ENCODE measurements at places on chromosomes 4 and X.

DNA sequence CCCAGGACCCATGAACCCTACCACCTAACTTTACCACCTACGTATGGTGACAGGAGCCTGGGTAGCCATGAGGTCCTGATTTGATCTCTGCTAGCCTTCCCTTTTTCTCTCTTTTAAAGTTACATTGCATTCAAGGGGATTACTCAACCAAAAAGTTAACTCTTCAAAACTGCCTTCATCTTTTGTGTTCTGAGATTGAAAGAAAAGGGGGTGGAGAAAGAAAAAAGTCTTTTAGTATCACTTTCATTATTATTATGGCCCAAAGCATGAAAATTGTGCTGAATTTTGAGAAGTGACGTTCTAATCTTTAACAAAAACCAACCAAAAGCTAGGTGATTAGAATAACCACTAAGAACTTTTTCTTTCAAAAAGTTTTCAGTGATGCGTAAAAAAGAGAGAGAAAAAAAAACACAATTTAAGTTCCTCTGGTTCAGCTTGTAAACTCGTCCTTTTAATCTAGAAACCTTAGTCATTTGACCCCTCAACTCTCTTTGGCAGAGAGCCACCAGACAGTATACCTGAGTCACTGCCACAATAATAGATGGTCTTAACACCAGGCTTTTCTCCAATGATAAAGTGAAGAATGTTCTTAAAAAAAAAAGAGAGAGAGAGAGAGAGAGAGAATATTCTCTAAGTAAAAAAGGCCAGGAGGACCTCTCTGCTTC lies 347.4 kb upstream of the FGF13 start:
- no peak for DNase-seq

- DNase-seq = no peak
Observed at GRCh38 chr4:20617678-20618396, 82.4 kb upstream of the PACRGL start.

DNA sequence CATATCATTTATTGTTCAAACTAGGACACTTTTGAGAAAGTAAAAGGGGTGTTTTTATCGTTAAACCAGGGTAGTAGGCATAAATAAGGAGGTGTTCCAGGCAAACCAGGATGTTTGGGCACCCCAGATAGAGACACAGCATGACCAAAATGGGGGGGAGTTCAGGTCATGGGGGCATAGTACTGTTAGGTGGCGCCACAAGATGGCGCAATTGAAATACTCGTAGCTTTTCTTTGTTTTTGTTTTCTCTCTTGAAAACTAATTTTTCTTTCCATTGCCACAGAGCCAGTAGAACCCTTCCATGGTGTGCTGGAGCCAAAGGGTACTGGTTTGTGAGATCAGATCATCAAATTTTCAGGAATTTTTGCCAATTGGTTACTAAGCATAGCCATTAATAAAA lies 283.4 kb downstream of the BCOR start:
- no peak for DNase-seq

DNA sequence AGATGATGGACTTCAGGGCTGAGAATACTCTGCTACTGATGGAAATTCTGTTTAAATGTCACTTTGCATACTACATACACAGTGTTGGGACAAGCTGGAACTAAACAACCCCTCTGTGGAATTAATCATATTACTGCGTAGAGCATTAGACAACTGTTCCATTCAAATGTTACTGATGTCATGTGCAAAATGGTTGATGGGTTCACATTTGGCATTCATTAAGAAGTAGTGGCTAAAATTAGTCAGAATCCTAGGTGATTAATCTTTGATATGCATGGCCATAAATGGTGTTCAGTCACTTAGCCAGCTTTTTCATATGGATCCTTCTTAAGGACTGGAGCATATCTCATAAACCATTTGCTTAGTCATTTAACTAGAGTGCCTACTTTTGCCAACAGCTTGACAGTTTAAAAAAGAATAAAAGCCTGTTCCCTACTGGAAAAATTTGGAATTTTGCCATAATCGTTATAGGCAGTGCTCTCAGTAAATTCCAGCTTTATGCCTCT lies 105.2 kb downstream of the RNF150 start:
- no peak for DNase-seq

DNA sequence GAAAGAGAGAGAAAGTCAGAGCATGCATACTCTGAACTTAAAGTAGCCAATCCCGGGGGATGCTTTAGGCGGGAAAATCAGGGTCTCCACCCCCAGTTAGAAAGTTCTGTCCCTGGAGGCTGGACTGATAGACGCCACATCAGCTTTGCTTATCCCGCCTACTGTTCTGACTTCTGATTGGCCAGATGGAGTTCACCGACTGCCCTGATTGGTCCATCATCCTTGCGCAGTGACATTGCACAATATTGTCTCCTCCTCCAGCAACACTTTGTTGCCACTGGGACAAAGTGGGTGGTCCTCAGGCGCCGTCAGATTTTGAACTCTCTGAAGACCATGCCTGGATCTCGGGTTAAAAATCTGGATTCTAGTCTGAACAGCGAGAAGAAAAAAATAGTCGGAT lies 50.3 kb downstream of the SSX3 start:
- DNase-seq = no peak

DNA sequence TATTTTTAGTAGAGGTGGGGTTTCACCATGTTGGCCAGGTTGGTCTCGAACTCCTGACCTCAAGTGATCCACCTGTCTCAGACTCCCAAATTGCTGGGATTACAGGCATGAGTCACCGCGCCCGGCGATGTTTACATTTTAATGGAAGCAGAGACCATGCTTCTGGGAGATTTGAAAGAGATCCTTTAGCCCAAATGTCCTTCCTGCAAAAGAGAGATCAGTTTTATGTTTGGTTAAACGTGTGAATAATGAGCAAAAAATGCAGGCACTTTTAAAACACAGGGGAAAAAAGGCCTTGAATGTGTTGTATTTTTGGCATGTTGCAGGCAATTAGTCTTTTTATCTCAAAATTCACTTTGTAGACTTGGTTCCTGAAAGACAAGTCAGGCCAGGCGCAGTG lies 95.8 kb upstream of the ELOVL6 start:
- DNase-seq = no peak
